ENCODE measurements at places on chromosomes 4 and X.

DNA sequence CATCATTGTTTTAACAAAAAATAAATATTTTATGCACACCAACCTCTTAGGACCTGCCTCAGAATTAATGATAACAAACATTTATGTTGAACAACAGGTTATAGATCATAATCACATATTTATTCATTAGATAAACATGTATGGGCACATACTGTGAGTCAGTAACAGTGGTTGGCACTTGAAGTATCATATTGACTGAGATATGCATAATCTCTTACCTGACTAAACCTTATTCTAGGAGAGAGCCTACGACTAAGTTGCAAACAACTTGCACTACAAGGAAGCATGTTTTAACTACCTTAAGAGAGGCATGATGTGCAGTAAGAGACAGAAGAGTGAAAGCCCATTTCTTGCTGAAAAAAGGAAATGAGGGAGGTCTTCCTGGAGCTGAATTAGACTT, 6.5 kb upstream of the DACH2 start:
- DNase-seq: no peak

- DNase-seq: no peak
Measured at GRCh38 chr4:171067422-171067821, 745.8 kb upstream of the GALNTL6 start.

DNA sequence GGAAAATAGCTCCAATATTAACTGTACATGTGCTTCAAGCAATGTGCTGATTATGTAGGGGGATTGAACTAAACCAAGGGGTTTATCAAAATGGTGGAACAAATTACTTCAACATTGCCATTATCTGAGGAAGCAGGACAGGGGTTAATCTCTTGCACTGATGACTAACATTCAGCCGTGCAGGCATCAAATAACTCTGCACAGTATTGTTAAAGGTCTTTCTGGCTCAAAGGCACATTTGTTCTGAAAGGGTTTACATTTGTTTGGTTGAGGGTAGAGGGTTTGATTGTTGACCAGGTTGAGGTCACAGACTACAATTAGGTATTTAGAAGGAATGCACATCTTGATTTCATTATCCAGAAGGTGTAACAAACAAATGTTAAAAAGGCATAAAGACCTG, 32.2 kb upstream of the CCSER1 start:
- no peak for DNase-seq

DNA sequence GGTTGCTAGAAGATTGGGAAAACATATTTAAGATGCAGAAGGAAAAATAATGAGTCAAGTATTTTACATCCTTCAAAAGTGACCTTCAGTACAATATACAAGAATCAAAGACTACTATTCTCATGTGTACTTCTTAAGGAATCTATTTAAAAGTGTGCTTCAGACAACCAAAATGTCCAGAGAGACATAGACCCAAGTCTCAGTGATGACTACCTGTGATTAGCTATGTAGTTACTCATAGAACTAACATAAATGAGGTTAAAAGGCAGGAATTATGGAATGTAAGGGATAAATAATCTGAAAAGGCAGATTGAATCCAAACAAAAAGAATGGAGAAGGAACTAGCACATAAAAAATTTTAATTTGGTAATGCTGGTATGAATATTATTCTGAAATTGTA, 634.7 kb upstream of the FAM241A start:
- no peak for DNase-seq

DNA sequence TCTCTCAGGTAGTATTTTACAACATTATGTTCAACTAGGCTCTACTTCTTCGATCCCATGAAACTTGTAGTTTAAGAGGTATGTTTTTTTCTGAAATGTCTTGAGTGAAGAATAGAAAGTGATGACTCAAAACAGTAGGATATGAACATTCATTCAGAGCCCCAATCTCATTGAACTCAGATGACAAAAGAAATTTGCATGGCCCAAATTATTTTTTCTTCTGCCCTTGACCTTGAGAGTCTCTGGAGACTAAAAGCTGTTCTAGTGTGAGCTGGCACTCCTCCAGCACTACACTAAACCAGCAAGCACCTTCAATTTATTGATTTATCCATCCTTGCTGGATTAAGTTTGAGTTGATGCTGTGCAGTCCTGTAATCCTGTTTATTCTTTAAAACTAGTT, 4.0 kb downstream of the DCLK2 start:
- DNase-seq: no peak

DNA sequence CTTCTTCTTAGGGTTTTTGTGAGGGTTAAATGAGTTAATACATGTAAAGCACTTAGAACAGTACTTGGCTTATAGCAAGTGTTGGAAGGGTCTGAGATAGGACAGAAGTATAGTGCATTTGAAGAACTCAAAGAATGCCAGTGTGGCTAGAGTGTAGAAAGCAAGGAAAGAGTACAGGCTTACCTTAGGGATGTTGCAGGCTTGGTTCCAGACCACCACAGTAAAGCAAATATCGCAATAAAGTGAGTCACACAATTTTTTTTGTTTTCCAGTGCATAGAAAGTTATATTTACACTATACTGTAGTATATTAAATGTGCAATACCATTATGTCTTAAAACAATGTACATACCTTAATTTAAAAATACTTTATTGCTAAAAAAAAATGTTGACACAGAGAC, 41.3 kb downstream of the KIF4A start:
- no peak for DNase-seq

DNA sequence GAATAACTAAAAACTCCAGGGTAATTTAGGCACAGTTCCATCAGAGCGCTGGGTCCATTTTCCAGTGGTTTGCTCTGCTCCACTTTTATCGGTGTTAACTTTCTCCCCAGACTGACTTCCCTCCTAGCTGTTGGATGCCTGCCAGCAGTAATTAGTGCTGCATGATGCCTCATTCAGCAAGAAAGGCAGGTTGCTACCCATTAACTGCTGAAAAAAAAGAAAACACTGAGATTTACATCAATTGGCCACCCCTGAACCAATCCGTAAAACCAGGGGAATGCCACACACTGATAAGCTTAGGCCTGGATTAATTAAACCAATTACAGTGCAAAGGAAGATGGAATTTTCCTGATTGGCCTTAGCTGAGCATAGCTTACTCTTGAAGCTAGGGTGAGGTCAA, 182.4 kb upstream of the CXXC4 start:
- no peak for DNase-seq

GRCh38 chr4:75251547-75251946, 262.7 kb downstream of the RCHY1 start:
- DNase-seq: no peak

DNA sequence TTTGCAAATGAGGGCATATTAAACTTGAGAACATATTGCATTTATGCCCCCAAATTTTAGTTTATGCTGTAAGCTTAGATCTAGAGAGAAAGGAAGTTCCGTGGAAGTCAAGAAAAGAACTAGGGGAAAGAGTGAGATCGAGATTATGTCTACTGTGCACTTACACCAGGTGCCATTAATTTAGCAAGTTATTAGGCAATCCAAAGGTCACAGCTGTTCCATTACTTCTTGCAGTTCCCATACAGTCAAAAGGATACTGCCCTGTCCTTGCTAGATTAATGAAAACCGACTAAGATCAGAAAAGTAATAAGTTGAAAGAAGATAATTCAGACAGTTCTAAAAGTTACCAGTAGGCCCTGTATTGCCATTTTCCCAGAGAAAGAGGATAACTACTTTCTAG, 49.3 kb upstream of the SLC7A11 start:
- no peak for DNase-seq
